ENCODE measurements at places on chromosomes 11 and 22.

DNA sequence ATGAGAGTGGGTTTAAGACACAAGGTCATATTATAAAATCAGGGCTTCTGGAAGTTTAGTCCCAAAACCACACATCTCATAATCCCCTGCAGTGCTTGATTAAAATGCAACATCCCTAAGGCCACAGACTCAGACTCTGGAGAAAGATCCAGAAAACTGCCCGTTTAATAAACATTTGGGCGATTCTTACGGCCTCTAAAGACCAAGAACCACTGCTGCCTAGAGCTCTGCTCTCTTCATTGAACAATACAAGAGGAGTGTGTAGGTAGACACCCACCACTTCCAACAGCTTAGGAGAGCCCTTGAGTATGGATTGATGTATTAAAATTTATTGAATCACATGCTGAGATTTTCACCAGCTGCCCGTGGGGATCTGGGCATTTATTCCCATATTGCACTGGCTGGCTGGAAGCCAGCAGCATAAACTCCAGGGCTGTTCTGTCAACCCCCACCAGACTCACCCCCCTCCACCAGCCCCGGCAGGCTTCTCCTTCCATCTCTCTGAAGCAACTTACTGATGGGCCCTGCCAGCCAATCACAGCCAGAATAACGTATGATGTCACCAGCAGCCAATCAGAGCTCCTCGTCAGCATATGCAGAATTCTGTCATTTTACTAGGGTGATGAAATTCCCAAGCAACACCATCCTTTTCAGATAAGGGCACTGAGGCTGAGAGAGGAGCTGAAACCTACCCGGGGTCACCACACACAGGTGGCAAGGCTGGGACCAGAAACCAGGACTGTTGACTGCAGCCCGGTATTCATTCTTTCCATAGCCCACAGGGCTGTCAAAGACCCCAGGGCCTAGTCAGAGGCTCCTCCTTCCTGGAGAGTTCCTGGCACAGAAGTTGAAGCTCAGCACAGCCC is 749 bp upstream of the BEST1 start:
- DNase-seq = no peak

DNA sequence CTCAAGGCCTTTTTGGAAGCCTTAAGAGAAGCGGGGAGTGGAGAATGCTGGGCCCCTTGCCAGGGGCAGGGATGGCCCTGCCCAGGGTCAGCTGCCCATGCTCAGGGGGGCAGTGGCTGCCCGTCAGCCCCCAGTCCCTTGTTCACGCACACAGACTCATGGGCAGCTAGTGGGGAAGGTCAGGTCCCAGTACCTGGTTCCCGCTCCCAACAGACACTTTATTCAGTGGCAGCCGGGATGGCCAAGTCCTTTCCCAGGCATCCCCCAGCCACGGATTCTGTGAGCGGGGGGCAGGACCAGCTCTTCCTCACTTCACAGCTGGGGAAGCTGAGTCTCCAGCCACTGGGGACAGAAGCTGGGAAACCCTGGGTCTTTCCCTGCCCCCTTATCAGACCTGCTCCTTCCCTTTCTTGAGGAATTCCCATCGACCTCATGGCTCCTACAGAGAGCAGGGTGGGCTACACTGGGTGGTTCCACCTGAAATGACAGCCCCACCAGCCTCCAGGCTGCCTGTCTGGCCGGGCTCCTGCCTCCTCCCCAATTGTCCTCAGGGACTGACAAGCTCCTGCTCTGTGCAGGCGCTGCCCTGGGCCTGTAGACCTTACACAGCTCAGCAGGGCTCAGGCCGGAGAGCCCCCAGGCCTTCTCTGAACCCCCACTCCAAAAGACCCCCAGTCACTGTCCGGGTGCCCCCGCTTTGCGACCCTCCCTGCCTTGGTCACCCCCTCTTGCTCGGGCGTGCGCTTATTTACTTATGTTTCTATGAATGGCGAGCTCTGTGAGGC is 61.0 kb upstream of the FGF3 start:
- DNase-seq = no peak

- DNase-seq = no peak
Measured at GRCh38 chr11:113448316-113448677, 26.9 kb downstream of the DRD2 start.

DNA sequence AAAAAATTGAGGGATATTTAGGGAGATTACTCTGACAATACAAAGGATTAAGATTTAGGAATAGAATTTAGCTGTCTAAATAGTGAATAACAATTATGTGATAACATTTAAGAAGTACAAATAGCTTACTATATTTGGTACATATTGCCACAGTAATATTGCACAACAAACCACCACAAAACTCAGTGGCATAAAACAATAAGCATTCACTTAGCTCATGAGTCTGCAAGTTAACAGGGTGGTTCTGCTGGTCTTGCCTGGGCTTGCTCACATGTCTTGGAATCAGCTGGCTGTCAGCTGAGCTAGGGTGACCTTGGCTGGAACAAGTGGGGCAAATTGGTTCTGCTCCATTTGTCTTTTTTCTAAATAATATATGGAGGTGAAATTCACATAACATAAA is 115.1 kb downstream of the DCDC1 start:
- no peak for DNase-seq

DNA sequence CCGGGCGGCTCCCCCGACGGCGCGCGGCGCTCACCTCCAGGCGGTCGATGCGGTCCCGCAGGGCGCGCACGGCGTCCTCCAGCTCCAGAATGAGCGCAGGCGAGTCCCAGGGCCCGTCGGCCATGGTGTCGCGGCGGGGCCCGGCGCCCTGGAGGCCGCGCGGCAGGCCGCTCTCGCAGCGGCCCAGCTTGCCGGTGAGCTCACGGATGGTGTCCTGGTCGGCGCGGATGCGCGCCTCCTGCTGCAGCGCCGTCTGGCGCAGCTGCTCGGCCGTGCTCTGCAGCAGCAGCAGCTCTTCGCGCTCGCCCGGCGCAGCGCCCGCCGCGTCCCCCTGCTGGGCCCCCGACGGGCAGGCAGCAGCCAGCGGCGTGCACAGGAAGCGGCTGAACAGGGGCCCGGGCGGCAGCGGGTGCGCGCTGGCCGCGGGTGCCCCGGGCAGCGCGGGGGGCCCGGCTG is 599 bp downstream of the NPTXR start:
- peak; percentile 60 for DNase-seq

DNA sequence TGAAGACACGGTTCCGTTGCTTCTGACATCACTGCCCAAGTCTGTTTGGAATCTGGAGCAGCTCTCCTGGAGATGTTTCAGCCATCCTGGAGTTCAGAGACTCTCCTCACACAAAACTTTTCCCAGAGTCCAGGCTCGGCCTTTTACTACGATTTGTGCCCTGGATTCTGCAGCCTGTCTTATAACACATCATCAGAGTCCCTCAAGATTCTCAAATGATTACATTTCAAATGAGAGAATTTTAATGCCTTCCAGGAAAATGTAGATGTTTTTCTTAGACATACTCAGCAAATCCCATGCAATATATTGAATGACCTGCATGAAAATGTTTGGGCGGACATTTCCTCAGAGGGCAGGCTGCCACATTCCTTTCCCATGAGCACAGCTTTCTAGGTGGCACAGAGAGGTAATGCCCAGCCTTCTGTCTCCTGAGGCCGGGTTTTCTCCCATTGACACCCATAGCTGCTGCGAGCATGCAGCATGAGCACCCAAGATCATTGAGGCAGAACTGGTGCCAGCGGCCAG is 129.1 kb downstream of the SNX19 start:
- DNase-seq = no peak

DNA sequence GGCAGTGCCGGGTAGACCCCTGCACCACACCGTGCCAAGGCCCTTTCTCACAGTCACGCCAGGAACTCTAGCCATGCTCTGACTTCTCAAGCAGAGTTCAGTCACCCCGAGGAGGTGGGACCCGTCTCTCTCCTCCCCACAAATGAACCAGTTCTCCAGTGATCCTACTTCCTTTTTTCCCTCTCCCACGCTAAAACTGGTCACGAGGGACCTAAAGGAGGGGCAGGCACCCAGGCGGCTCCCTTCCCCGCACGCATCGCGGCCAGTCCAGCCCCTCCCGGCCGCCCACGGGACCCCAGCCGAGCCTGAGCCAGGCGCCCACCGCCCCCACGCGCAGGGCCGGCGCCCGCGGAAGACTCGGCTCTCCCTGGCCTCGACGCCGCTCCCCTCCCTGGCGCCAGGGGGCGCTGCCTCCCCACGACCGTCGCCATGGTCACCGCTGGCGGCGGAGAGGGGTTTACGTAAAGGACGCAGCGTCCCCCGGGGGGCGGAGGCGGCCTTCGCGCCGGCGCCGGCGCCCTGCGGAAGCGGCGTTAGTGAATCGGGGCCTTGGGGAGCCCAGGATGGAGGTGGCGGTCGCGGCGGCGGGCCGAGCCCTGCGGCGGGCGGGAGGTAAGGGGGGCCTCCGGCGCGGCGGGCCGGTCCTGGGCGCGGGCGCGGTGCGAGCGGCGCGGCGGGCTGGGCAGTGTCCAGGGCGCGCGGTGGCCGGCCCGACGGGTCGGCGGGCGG is at the start of gene DAGLA:
TSS of gene DAGLA (plus strand) at position 499 of the 729 bp plus-strand sequence. CDS start 39,765 bp downstream, outside the sequence.
- peak; percentile 74 for DNase-seq

- no peak for DNase-seq
Measured at GRCh38 chr11:104510169-104510568, 346.2 kb upstream of the PDGFD start.

GRCh38 chr11:67571443-67571842 is 12.2 kb upstream of the GSTP1 start:
- DNase-seq = no peak

DNA sequence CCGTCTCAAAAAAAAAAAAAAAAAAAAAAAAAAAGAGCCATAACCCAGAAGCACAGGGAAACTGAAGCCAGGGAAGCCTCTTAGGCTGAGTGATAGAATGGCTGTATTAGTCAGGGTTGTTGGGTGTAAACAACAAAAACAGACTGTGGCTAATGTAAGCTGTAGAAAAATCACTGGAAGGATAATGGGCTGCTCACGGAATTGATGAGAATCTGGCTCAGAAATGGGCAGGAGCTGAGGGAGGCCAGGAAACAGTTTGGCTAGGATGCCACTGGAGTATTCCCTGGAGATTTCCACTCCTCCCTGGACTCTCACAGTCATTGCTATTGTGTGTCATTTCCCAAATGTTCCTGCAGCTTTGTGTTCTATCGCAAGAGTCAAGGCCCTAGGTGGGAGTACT is 22.4 kb downstream of the SLC22A6 start:
- DNase-seq = no peak

DNA sequence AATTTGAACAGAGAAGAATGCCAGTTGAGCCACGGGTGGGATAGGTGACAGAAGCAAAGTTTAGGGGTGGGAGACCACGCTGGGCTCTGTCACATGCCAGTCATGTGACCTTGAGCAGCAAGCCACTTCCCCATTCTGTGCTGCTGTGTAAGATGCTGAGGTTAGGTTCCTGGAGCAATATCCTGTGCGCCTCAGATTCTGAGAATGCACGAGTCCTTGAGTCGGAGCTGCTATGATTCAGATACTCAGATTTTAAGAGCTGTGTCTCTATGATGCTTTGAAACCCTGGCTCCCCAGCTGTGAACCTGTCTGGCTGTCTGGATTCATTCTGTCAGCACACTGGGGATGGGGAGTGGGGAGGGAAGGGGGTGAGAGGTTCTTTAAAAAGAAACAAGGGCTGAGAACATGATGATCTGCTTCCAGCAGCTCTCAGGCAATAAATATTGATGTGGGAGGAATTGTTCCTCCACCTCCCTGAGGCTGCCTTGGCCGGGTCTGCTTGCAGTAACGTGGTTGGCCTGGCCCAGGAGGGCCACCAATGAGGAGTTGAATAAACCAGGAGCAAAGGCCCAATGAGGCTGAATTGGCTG is 24.0 kb downstream of the SLCO2B1 start:
- no peak for DNase-seq

GRCh38 chr11:7630002-7630401 is 43.3 kb downstream of the CYB5R2 start:
- no peak for DNase-seq

DNA sequence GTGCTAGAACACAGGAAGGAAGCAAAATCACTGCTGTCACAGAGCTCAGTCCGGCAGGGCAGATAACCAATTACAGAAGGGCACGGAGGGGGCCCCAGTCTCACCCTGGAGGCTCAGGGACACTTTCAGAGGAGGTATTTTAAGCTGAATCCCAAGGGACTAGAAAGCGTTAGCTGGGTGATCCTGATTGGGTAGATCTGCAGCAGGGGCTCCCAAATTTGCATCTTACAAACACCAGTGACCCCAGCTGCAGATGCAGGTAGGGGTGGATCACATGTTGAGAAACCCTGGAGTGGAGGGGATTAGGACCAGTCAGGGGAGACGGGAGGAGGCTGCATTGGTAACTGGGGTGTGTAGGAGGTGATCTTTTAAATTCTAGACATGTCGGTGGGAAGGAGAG is 91.4 kb downstream of the CSNK2A3 start:
- no peak for DNase-seq

- DNase-seq = no peak
Measured at GRCh38 chr11:47060807-47061206, 115.9 kb downstream of the ARFGAP2 start.

GRCh38 chr11:47946682-47947559 is 33.4 kb upstream of the PTPRJ start:
- no peak for DNase-seq

- DNase-seq = no peak
Measured at GRCh38 chr11:110311783-110312579, 15.6 kb upstream of the RDX start.

DNA sequence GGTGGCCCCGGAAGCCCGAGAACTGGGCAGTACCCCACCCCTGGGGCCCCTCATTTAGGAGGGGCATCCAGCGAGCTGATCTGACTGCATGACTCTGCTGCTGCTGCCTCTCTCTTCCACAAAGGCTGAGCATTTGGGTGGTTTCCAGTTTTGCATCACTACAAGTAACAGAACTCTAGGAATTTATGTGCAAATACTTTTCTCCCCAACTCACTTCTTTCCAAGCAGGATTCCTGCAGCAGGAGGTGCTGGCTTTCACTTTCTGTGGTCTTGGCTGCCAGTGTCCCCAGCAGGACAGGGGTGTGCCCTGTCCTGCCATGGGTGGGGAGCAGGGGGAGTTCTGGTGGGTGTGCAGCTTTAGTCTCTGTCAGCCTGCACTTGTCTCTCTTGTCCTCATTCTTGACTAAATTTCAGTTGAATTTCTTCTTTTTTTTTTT is 21.2 kb downstream of the UPB1 start:
- DNase-seq = no peak

DNA sequence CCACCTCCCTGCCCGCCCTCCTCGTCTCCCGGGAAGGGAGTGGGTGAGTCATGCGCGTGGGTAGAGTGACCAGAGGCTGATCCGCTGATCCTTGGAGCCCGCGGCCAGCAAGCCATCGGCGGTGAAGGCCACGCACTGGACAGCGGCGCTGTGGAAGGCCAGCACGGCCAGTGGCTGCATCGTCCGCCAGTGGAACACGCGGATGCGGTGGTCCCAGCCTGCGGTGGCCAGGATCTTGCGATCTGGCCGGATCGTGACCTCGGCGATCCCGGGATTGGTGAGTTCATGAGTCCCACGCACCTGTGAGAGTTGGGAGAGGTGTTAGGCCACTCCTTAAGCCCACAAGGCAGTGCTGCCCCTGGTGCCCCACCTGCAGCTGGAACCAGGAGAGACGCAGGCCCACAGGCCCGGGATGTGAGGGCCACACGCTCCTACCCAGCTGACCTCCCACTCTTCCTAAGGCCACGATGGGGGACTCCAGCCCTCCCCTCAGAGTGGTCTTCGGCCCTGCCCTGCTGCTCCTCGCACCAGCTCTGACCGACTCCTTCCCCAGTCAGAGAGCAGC is 28.2 kb downstream of the TBX1 start:
- no peak for DNase-seq

All from activated T-cell treated with anti-CD3 and anti-CD28 coated beads for 48 hours (primary cell).